ENCODE measurements at places on chromosomes 5 and 9.

- DNase-seq = peak; percentile 55
Measured at GRCh38 chr5:39080597-39081204, 6.5 kb upstream of the RICTOR start.

DNA sequence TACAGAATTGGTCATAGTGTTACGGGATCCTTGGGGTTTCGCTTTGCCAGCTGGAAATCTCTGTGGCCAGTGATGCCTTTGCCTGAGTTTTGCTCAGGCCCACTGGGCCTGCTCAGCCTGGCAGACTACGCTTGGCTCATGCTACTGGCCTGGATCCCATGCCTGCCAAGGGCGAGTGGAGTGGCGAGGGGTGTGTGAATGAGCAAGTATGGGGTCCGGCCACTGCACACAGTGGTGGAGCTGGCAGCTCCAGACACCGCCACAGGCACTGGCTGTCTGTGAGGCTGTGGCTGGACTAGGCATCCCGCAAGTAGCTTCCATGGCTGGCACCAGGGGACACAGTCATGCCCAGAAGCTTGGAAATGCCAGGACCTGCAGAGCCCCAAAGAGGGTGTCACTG is 240.3 kb downstream of the ARRDC3 start:
- DNase-seq = no peak

DNA sequence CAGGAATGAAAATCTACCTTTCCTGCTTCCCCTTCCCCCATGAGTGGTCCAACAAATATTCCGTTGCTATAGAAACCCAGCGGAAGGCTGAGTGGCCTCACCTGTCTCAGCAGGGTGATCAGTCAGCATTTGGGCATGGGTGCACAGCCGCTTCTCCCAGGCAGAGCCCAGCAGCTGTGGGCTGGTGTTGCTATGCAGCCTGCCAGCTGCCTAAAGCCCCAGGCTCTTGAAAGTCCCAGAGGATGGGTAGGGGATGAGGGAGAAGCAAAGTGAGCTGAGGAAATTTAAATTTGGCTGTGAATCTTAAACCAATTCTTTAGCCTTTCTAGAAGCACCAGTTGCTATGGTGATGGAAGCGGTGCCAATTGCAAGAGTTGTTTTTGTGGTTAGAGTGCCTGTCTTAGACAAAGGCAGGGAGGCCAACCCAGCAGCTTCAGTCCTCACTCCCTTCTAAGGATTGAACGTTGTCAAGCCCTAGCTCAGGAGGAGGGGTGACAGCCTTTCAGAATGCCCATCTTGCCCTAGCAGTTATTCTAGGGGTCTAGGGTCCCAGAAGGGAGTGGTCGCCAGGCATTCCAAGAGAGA is 151.5 kb upstream of the PITX1 start:
- peak; percentile 59 for DNase-seq

DNA sequence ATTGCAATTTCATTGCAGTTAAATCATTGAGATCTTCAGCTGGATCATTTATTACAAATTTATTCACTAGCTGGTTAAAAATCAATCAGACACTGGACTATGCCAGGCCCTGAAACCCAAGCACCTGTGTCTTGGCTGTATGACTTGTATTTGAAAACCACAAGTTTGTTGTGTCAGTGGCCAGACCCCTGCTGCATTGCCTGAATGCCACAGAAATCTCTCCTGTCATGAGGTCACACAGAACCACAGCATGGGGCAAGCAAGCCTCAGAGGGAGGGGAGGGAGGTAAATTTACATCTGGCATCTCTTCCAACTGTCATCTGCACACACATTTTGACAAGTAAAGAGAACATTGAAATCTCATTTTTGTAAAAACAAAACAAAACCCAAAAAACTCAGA is 90.0 kb downstream of the ARRDC3 start:
- DNase-seq = peak; percentile 59

DNA sequence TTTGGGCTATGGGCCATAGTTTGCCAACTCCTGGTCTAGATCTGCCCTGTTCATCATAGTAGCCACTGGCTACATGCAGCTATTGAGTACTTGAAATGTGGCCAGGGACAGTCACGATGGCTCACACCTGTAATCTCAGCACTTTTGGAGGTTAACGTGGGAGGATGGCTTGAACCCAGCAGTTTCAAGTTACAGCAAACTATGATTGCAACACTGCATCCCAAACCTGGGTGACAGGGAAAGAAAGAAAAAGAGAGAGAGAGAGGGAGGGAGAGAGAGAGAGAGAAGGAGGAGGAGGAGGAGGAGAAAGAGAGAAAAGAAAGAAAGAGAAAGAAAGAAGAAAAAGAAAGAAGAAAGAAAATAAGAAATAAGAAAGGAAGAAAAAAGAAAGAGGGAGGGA is 5.1 kb upstream of the GMCL2 start:
- no peak for DNase-seq

DNA sequence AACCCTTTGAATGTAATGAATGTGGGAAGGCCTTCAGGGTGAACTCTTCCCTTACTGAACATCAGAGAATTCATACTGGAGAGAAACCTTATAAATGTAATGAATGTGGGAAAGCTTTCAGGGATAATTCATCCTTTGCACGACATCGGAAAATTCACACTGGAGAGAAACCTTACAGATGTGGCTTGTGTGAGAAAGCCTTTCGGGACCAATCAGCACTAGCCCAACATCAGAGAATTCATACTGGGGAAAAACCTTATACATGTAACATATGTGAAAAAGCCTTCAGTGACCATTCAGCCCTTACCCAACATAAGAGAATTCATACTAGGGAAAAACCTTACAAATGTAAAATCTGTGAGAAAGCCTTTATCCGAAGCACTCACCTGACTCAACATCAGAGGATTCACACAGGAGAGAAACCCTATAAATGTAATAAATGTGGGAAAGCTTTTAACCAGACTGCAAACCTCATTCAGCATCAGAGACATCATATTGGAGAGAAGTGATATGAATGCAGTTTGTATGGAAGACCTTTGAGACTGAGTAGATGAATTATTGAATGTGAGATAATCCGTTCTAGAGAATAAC is 24.6 kb downstream of the ZNF454 start:
- no peak for DNase-seq

DNA sequence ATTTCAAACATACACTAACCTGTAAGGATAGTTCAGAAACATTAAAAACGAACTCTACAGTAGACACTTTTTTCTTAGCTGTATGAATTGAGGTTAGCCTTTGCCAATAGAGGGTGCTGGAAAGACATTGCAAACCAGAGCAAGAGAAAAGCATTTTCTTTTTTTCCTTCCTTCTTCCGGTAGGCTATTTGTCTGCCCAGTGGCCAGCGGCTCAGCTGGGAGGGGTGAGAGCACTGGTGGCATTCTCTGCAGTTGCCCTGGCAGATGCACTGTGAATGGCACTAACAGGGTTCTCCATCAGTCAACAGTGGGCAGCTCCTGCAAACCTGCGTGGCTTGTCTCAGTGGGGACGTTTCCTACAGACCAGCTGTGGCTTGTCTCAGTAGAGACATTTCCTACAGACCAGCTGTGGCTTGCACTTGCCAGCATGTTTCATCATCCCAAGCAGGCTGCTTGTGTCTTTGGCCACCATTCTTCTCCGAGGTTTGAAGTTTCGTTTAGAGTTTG is 984.5 kb upstream of the CDH18 start:
- DNase-seq = peak; percentile 36

GRCh38 chr5:169716287-169716686 is 79.2 kb downstream of the DOCK2 start:
- DNase-seq = peak; percentile 81

DNA sequence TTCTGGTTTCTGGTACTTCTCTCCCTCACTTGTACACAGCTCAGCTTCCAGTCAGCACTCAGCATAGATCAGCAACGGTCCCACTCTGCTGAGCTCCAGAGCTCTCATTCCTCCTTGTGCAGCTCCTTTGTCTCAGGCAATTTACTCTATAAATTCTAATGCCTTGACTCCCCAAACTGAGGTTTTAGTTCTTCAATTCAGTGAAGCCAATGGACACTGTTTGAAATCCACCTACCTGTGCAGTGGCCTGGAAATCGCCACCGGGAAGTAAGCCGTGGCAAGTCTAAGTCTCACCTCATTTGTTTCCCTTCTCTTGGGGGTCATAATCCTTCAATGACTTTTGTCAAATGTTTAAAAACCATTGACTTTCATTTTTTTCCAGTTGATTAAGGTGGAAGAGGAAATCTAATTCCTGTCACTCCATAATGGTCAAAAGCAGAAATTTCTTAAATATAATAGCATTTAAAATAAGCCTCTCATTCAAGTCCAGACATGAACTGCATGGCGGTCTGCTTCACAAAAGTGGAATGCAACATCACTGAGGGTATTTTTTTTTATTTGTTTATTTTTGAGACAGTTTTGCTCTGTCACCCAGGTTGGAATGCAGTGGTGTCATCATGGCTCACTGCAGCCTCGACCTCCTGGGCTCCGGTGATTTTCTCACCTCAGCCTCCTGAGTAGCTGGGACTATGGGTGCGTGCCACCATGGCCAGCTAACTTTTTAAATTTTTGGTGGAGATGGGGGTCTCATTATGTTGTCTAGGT is 79.6 kb downstream of the C7 start:
- DNase-seq = no peak

DNA sequence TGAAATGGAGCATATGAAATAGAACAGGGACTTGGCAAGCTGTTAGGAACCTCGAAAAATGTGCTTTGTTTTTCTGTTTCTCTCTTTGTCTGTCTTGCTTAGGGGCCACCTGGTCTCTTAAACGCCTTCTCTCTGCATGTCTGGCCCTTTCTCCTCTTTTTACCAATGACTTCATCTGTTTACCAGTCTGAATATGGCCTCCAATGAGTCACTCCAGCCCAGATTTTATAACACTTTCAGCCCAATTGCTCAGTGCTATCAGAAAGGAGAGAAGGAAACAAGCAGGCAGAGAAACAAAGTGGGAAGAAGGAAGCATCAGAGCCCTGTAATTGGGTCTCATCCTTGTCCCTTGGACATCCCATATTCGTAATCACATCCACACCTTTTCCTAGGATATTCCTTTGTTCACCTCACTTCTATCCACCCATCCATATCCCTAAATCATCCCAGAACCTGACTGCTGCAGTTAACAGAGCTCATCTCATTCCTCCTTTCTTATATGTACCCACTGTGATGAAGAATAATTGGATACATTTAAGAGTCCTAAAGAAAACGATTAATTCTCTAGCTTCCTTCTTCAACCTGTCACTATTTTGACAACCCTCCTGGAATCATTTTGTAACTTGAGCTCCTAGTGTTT is 151.8 kb upstream of the GPR151 start:
- DNase-seq = peak; percentile 20

- DNase-seq = peak; percentile 73
Measured at GRCh38 chr9:108722396-108722795, 133.4 kb downstream of the ACTL7B start.

GRCh38 chr9:89489548-89490530 is 8.1 kb downstream of the SEMA4D start:
- DNase-seq = no peak

DNA sequence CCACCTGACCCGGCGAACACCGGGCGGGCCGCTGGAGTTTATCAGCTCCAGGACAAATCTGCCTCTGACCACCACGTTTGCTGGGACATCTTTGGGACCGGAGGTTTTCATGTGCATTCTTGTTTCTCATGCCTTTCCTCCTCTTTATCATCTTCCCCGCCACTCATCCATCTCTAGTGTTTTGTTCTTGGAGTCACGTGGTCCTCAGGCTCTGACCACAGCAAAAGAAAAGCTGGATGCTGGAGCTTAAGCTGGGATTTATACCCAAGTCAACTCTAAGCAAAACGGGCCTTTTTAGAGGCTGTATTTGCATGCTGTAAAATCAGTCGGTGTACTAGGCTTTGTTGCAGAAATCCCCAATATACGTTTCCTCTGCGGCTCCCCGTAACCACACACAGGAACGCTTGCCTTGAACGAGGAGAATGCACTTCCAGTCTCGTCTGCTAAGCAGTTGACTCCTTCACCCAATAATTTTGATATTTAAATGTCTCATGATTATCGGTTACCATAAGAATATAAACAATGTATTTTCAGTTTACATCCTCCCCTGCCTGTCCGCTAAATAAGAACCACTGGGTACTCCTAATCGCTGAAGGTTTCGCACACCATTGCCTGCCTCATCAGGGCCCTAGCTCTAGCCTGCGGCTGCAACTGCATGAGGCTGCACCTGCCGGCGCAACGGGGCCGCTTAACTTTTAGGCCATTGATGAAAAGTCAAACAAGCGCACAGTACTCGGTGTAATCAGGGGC is 560 bp upstream of the NDUFS6 start:
- DNase-seq = no peak

DNA sequence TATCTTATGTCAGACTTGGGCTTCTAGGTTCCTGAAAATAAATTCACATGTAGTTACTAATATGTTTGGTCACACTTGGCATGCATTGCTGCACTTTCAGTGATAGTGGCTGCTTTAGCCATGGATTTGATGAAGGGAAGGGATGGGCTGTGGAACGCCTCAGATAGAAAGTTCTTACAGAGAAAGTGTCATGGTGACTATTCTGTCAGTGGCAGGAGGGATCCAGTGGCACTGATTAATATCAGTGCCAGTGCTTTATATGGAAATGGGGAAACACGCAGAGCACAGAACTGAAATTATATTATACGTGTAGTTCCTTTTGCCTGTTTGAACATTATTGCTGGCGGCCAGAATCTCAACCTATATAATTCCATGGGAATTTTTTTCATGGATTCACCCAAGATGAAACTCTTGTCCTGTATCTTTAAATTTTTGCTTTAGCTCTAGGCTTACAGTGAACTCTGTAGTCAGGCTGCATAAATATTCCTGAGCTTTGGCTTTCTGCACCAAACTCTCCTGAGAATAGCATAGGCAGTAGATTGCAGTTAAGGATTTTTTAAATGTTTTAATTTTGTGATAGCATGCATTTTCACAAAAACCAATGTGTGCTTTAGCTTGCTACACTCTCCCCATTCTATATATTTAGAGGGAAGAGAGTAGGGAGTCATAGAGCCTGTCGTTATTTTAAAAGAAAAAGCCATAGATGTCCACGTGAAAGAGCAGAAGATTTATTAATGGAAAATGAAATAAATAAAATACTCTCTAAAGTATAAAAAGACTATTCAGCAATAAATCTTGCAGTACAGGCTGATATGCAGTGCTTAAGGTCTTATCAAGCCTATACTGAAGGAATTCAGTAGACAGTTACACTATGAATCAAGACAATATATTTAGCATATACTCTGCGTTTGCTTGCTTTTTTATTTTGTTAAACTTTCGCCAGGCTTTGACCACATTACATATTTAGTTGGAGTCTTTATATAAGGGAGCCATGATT is 98.7 kb downstream of the EDIL3 start:
- peak; percentile 53 for DNase-seq

- DNase-seq = peak; percentile 0
Measured at GRCh38 chr5:23268136-23268535, 239.3 kb upstream of the PRDM9 start.

GRCh38 chr5:178286226-178287090 is 53.9 kb upstream of the PHYKPL start:
- DNase-seq = no peak

- DNase-seq = peak; percentile 68
Measured at GRCh38 chr5:178453224-178453623, 137.0 kb downstream of the COL23A1 start.

- DNase-seq = no peak
Measured at GRCh38 chr5:91383956-91384300, 811 bp upstream of the ARRDC3 start.

- DNase-seq = no peak
Measured at GRCh38 chr5:59357381-59357977, 536.0 kb downstream of the PDE4D start.

All from fibroblast of upper back skin (primary cell).